ENCODE measurements at places on chromosomes 12 and 14.
A peak's percentile ranks its signal among the peaks of the same experiment; 100 is the strongest.

- no peak for DNase-seq
Measured at GRCh38 chr12:1091350-1091749, 100.3 kb downstream of the ERC1 start.

GRCh38 chr14:75717729-75718128 lies 56.7 kb downstream of the TTLL5 start:
- DNase-seq, result no peak

- no peak for DNase-seq
Measured at GRCh38 chr14:72605921-72606220, 288.0 kb downstream of the DPF3 start.

- peak; percentile 29 for DNase-seq
Measured at GRCh38 chr12:53750812-53751335, 905 bp downstream of the CISTR start.

GRCh38 chr12:55074806-55075205 lies 51.4 kb upstream of the OR9K2 start:
- no peak for DNase-seq

GRCh38 chr12:47410383-47410782 lies 295.4 kb downstream of the RPAP3 start:
- DNase-seq, result peak; percentile 37

GRCh38 chr12:124586756-124587155 lies 19.3 kb upstream of the NCOR2 start:
- DNase-seq, result no peak

- no peak for DNase-seq
Measured at GRCh38 chr12:100755186-100755585, 39.4 kb upstream of the ANO4 start.

DNA sequence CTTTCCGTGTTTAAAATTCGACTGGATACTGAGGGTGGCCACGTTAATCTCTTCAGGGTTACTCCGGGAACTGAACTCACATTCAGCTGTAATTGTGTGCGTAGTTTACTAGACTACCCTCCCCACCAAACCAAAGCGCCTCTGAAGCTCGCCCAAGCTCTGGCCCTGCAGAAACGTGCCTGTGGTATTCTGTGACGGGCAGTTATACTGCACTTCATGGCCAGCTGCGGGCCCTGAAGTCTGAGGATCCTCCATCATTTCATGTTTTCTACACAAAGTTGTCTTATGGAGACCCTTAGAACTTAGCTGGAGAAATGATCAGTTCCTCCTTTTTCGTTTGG lies 688 bp downstream of the ZNF26 start:
- DNase-seq, result no peak

- DNase-seq, result no peak
Measured at GRCh38 chr12:23631786-23632377, 317.6 kb downstream of the SOX5 start.

DNA sequence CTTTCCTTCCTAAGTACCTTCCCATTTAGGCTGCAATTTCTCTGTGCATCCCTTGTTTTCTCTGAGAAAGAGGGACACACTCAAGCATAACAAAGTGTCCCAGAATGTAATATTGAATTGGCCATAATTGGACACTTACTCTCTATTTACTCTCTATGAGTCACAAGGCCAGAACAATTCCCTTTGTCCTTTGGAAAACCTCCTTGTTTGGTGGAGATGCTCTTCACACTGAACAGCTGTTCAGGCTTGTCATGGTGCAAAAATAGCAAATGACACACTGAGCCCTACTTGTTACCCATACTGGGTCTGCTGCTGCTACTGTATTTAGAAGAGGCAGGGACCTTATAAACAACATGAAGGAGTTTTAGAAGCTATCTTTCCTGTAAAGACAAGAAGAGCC lies 1590.5 kb upstream of the TMEM132C start:
- no peak for DNase-seq

DNA sequence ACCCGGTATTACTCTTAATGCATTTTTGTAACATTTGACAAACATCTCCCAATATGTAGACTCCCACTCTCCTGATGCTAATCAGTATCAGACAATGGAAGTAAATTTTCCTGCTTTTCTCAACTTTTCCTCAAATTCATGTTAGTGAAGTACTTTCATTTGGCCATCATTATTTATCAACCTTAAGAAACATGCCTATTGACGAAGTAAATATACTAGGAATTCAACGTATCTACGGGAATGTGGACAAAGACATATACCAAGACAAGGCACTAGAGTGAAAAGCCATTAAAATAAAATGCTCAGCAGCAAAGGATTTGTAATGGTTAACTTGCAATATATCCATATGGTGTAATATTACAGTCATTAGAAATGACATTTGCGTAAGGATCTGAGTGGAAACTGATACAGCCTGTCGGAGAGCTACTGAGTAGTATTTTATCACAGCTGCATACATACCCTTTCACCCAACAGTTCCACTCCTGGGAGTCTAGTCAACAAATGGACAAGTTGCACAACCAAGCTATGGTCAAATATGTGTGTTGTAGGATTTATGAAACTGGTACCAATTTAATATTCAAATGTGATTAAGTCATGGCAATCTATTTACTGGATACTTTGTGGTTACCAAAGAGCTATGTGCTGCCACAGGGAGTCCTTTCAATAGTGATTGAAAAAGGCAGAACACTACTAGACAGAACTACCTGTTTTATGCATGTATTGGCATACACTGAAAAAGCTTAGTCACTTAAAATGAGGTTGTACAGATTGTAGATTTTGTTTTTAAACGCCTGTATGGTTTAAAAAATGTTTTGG lies 26.5 kb downstream of the NUDT4 start:
- no peak for DNase-seq

GRCh38 chr14:29652571-29652970 lies 275.1 kb downstream of the PRKD1 start:
- DNase-seq, result no peak

DNA sequence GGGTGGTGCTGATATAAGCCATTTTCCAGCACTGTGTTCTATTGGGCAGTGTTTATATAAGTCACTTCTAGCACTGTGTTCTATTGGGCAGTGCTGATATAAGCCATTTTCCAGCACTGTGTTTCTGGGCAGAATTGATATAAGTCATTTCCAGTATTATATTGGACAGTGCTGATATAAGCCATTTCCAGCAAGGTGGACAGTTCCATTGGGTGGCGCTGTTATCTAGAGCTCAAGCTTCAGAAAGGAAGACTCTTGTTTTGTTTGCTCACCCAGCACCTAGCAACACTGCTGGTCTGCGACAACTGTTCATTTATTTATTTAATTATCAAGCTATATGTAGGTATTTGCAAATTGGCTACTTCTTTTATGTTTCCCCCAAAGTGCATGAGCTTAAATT lies 690.3 kb downstream of the AACS start:
- DNase-seq, result no peak
